ENCODE measurements at places on chromosomes 4 and X.

DNA sequence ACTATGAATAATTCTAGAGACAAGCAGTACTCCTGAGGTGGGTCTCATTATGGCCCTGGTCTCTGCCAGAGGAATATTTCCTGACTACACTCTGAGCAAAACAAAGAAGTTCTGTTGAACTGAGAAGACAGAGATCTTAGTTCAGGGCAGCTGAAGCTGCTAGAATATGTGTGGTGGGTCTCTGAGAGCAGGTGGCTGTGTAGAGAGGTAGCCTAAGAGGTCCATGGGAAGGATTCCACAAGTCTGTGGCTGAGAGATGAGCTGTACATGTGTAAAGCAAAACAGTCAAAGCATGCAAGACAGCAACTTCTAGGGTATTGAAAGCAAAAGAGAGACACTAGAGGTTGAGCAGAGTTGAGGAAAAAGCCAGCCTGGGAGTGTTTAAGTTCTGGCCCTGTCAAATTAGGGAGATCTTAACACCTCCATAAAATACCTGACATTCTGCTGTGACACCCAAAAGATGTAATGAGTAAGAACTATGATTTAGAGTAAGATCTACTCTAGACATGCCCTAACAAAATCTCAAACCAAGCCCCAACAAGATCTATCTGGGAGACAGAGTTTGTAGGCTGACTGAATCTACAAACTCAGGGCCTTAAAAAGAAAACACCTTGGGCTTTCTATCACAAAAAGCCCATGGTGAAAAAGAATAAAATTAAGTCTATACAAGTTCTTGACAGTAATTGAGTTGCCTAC, 274.4 kb downstream of the BANK1 start:
- DNase-seq = no peak

DNA sequence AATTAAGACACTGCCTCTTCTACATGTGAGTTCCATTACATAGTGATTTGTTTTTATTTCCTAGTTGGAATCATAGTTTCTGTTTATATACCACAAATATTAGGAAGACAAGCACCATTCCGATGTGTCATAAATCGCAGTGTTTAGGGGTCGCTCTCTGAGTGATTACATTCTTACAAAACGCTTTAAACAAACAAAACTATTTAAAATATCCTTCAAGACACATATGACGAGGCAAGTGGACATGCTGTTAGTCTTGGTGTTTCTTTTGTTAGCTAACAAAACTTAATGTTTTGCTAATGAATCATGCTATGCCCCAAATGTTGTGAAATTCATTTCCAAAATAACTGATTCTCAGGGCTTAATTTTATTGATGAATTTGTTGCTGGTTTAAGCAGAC, 1219.3 kb upstream of the PRKX start:
- no peak for DNase-seq

- DNase-seq = no peak
Measured at GRCh38 chr4:137754652-137755471, 222.6 kb upstream of the PCDH18 start.

- DNase-seq = no peak
Measured at GRCh38 chr4:24001486-24002329, 111.9 kb upstream of the PPARGC1A start.

- peak; percentile 31 for DNase-seq
Measured at GRCh38 chrX:107551546-107551945, 76.8 kb upstream of the PRPS1 start.

- DNase-seq = no peak
Measured at GRCh38 chr4:72319601-72320021, 249.4 kb downstream of the ADAMTS3 start.

DNA sequence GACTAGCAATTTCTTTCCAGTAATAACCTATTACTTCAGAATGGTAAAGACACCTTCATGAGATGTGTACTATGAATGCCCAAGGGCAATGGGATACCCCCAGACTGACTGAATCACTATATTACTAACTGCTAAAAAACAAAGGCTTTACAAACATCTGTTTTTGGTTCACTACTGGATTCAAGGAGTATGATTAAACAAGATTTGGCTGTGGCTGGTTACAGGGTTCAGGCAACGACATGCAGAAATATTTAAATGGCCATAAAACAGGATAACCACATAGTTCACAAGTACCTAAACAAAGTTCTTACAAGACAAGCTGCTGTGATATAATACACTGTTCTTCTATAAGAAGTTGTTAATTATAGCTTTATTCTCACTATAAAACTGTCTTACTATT, 128.2 kb downstream of the FRYL start:
- DNase-seq = no peak

- DNase-seq = no peak
Measured at GRCh38 chr4:6337331-6337935, 67.8 kb downstream of the WFS1 start.

- no peak for DNase-seq
Measured at GRCh38 chr4:105952591-105952990, 57.3 kb downstream of the NPNT start.

DNA sequence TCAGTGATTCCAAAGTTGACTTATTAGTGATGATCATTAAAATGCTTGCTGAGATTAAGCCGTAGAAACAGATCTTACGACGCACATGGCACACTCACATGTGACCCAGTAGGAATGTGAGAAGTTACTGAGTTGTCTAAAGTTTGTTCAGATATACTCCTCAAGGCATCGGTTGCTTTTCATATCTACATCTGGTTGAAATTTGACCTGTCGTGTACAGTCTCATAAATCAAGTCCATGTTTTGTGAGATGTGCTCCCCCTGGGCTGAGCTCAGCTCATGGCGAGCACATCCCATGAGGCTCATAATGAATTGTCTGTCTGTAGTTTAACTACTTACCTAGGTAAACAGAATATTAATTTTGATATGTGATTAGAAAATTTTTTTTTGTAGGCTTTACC, 67.0 kb downstream of the TNIP2 start:
- DNase-seq = no peak

GRCh38 chrX:50698944-50699343, 115.0 kb downstream of the SHROOM4 start:
- no peak for DNase-seq

- no peak for DNase-seq
Measured at GRCh38 chr4:66946761-66947160, 598.5 kb downstream of the CENPC start.

DNA sequence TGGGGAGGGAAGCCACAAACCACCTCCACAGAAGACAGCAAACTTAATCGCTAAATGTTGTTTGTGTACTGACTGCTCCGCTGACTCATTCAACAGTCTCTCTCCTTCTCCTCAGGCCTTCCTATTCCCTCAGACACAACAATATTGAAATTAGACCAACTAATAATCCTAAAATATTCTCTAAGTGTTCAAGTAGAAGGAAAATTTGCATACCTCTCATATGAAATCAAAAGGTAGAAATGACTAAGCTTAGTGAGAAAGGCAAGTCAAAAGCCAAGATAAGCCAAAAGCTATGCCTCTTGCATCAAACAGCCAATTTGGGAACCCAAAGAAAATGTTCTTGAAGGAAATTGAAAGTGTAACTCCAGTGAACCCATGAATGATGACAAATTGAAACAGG, 75.7 kb upstream of the ARHGAP24 start:
- DNase-seq = no peak

DNA sequence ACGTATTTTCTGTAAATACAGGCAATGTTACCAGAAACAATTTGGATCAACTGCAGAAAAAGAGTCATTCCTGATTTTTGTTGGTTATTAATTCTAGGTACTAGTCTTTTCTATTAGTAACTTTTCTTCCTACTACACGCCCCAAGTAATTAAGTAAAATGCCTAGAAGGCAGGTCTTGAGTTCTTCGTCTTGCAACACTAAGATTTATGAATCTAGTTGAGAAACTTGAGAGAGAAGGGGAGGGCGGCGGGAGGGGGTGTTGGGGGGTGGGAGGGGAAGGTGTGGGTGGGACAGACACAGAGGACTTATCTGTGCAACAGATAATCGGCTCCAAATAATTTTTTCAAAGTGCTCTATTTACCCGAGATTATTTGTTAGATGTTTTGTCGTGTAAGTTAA, 3.0 kb downstream of the RAP2C start:
- DNase-seq = no peak

GRCh38 chr4:141102367-141102766, 30.9 kb downstream of the RNF150 start:
- no peak for DNase-seq

- no peak for DNase-seq
Measured at GRCh38 chrX:111444881-111445280, 32.9 kb upstream of the DCX start.

- no peak for DNase-seq
Measured at GRCh38 chr4:69640289-69640688, 847 bp upstream of the UGT2A2 start.

GRCh38 chrX:2638279-2638678, 52.8 kb upstream of the CD99 start:
- DNase-seq = no peak

GRCh38 chrX:7134981-7135380, 12.5 kb upstream of the STS start:
- DNase-seq = no peak

DNA sequence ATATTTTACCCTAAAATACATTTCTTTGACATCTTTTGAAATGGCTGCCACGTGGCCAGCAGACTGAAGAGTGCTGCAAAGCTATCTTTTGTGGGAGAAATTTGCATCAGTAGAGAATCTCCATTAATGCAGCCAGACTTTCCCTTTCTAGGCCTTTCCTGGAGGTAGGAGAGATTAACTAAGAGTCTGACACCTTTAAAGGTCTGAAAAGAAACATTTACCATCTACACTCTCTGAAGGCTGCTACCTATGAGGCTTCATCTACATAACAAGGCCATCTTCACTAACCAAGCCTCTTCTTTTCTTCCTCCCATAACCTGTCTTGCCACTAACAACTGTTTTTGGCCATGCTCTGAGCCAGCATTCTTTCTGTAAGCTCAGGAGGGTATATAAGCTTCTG, 17.8 kb upstream of the SPRY1 start:
- DNase-seq = no peak

DNA sequence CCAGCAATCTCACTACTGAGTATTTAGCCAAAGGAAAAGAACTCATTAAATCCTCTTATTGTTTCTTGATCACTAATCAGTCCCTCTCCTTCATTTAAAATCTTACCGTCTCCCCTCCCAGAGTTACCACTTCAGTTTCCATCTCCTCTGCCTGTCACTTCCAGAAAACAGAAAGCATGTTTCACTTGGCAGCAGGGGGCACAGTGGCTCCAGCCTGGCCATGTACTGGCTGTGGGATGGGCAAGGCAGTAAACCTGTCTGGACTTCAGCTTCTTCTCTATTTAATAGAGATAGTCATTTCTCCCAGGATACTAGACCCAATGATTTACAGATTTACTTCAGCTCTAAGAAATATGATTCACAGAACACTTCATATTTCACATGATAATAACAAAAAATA, 63.2 kb downstream of the CD40LG start:
- DNase-seq = peak; percentile 23

- no peak for DNase-seq
Measured at GRCh38 chr4:130092187-130093015, 996.4 kb downstream of the C4orf33 start.

DNA sequence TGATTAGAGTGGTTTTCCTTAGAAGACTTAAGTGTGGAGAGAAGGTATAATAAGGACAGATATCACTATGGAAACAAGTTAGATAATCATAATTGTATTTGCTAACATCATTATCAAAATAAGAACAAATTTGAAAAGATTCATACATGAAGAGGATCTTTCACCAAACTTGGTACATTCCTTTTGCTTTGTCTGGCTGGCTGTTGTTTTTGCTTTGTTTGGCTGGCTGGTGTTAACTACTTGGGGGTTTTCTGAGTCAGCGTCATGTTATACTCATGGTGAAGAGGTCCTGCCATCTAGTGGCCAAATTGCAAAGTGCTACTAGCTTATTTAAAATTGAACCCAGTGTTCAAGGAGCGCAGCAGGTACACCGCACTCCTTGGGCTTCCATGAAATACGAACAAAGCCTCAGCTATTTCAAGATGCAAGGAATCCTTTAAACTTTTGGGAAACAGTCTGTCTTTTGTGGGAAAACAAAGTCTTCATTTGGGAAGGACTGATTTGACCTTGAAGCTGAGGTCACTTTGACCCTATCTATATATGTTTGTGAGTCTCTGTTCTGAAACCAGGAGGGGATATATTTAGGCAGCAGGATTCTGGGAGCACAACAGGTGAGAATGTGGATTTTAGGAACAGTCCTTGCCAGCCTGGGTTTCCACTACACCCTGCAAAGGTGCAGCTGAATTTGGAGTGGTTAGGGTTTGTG, 129.7 kb downstream of the PLS3 start:
- peak; percentile 21 for DNase-seq

Measured in NCI-H1092 (cell line).